ENCODE measurements at places on chromosomes 5 and 9.
A peak's percentile ranks its signal among the peaks of the same experiment; 100 is the strongest.

DNA sequence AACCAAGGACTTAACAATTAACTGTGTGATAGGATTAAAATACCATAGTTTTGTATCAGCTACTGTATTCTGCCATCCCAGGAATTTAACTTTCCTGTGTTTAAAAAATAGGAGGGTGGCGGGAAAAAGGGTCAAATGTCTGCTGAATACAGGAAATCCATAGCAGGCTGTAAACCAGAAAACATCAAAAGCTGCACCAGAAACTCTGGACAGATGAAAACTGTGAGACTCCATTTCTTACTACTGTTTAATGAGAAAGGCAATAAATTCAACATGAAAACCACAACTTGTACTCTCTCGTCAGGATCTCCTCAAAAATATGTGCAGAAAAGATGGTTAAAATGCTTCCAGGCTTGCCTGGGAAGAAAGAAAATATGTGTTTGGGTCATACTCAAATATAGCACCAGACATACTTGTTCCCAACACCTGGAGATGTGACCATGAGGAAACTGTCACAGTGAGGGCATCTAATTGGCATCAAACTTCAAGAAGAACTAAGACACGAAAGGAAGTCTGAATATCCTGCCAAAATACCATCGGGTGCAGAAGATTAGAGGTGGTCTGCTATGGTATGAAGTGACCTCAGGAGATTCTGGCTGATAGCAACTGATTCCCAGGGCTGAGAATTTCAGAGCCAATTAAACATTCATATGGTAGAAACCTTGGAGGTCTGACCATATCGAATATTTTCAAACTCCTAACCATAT is 164.7 kb upstream of the TARS1 start:
- DNase-seq: no peak

- DNase-seq: no peak
Observed at GRCh38 chr9:113317777-113318176, 14.6 kb upstream of the RNF183 start.

DNA sequence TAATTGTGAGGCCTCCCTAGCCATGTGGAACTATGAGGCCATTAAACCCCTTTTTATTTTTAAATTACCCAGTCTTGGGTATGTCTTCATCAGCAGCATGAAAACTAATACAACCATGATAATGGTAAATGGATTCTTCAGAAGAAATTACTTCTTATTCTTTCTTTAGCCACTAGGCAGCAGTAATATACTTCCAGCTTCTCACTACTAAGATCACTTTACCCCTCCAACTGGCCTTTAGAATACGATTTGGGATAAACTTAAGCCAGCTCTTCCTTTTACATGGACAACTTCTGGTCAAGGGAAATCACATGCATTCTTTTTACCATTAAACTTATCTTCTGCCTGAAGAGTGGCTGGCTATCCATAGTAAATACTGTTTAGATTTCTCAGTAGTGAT is 355.4 kb downstream of the MAN2A1 start:
- no peak for DNase-seq

GRCh38 chr9:129336130-129336528 is 158.1 kb upstream of the IER5L start:
- DNase-seq: no peak

DNA sequence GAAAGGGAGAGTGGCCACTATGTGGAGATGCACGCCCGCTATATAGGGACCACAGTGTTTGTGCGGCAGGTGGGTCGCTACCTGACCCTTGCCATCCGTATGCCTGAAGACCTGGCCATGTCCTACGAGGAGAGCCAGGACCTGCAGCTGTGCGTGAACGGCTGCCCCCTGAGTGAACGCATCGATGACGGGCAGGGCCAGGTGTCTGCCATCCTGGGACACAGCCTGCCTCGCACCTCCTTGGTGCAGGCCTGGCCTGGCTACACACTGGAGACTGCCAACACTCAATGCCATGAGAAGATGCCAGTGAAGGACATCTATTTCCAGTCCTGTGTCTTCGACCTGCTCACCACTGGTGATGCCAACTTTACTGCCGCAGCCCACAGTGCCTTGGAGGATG is 19.8 kb downstream of the RGMB start:
- no peak for DNase-seq

DNA sequence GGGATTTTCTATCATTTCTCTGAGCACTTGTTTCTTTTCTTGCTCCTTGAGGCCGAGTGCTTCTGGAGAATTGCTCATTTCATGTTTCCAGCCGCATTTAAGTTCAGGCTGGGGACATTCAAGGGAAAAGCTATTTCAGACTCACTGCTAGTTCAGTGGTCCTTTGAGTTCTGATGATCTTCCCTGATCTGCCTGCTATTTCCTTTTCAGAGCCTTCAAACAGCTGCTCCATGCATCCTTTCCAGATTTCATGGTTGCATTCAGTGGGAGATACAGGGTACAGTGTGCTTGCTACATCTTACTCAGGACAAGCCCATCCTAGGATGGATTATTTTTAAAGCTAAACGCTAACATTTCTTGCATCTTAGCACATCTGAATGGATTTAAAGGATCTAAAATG is 14.7 kb downstream of the NDUFS4 start:
- no peak for DNase-seq

DNA sequence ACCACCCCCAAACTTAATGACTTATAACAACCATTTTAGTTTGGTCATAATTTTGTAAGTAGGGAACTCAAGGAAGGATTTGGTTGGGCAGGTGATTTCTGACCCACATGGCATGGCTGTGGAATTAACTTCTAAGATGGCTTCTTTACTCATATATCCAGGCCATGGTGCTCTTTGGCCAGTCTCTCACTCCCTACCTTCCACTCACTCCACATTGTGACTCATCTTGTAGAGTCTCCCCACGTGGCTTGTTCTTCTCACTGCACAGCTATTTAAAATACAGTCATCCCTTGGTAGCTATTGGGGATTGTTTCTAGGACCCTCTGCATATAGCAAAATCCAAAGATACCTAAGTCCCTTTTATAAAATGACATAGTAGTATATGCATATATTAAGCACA is 76.6 kb upstream of the MAST4 start:
- no peak for DNase-seq

- DNase-seq: no peak
Observed at GRCh38 chr5:77768978-77769377, 7.2 kb downstream of the TBCA start.

DNA sequence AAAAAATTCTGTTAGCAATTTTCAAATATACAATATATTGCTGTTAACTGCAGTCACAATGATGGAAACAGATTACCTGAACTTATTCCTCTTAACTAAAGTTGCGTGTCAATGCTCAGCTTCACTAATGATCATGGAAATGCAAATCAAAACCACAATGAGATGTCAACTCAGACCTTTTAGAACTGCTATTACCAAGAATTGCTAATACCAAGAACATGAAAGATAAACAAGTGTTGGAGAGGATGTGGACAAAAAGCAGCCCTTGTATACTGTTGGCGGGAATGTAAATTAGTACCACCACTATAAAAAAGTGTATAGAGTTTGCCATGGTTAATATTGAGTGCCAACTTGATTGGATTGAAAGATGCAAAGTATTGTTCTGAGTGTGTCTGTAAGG is 1409.7 kb upstream of the CDH18 start:
- DNase-seq: no peak

GRCh38 chr5:149412783-149413476 is 33.8 kb upstream of the IL17B start:
- DNase-seq: no peak

- DNase-seq: no peak
Observed at GRCh38 chr5:15023846-15024245, 152.3 kb upstream of the ANKH start.

GRCh38 chr5:72281764-72282499 is 38.1 kb downstream of the MRPS27 start:
- no peak for DNase-seq

DNA sequence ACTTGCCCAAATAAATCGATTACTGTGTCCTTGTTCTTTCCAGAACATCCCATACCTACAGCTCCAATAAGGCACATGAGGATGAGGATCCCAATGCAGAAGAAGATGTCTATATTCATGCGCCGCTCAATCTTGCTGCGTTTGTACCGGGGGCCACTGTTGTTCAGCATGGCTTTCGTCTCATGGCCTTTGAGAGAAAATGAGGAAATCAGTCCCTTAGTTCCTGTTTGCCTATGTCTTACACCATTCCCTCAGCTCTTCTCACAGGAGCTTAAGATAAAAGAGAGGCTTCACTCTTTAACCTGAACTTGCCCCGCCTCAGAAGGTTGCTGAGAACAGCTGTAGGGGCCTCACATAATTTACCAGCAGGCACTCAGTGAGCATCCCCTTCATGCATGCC is 211.6 kb downstream of the ATP10B start:
- DNase-seq: no peak

GRCh38 chr5:123401320-123401719 is 21.9 kb downstream of the CEP120 start:
- DNase-seq: no peak

- no peak for DNase-seq
Observed at GRCh38 chr9:94176608-94177007, 82.5 kb upstream of the ZNF169 start.

DNA sequence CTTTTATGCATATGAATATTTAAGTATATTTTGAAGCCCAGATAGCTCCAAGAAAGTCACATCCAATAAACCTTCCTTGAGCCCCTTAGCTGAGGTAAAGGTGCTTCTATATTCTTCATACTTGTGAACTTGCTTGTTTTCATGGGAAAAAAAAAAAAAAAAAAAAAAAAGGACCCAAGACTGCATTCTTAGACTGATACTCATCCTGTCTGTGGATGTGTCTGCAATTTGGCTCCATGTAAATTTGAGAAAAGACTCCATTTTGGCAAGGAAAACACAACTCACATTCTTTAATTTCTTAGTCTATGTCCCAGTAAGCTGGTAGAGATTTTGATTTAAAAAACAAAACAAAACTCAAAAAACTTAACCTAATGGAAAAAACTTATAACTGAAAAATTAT is 238.3 kb downstream of the FBXL17 start:
- no peak for DNase-seq

GRCh38 chr5:165188556-165189175 is 1683.2 kb downstream of the MAT2B start:
- DNase-seq: peak; percentile 53

- DNase-seq: no peak
Observed at GRCh38 chr5:75734913-75735789, 17.9 kb upstream of the POC5 start.

- DNase-seq: no peak
Observed at GRCh38 chr5:8908055-8908683, 637.7 kb downstream of the SEMA5A start.

- no peak for DNase-seq
Observed at GRCh38 chr9:73239570-73240265, 88.1 kb downstream of the ANXA1 start.

Measured in bone marrow (tissue), 2 donors.